HT-29 (cell line): ENCODE measurements at places on chromosomes 11 and 22. TPM values are rescaled to one million over a fixed set of nuclear protein-coding genes. Genes with fewer than 3 reads are reported as not detected.

DNA sequence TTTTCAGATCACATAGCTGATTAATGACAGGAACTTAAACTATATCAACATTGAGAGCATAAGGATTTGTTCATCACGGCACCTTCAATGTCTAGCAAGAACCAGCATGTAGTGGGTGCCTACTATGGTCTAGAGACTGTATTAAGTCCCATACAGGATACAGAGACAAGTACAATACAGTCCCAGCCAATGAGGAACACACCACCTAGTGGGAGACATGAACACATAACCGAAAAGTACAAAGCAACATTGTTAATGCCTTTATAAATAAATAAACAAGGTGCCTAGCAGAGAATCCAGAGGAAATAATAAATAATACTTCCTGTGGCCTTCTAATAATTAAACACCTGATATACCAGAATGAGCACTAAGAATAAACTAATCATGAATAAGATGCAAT is 87.7 kb upstream of the OPCML start:
- peak; percentile 43 for DNase-seq

DNA sequence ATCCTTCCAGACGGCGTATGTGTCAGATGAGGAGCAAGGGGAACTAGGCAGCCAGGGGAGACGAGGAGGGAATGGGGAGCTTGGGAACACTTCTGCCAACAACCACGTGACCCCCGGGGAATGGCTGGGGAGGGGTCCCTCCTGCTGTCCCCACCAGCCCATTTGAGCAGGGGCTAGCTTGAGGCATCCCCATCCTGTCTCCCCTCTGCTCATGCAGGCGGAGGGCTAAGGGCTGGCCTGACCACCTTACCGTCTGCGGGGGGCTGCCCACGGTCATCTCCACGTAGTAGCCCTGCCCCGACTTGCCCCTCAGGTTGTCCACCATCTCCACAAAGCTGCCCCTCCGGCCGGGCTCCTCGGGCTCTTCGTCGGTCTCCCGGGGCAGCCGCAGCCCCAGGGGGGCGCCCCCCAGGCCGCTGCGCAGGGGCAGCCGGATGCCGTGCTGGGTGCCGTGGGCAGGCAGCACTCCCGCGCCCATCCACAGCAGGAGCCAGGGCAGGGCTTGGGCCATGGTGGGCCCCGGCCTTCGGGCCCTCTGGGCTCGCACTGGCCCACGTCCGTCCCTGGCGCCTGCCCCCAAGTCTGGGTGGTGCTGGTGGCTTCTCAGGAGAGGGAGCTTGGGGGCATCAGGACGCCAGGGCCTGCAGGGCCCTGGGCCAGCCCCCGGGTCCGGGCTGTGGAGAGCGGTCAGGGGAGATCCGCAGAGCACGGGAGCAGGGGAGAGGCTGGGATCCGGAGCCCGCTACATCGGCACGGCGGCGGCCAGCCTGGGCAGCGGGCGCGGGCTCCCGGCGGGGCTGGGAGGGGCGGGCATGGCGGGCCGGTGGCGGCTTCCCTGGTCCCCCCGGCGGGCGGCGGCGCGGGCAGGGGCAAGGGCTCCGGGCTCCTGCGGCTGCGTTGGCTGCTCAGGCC is 515 bp downstream of the BACE1 start:
- DNase-seq = peak; percentile 16

DNA sequence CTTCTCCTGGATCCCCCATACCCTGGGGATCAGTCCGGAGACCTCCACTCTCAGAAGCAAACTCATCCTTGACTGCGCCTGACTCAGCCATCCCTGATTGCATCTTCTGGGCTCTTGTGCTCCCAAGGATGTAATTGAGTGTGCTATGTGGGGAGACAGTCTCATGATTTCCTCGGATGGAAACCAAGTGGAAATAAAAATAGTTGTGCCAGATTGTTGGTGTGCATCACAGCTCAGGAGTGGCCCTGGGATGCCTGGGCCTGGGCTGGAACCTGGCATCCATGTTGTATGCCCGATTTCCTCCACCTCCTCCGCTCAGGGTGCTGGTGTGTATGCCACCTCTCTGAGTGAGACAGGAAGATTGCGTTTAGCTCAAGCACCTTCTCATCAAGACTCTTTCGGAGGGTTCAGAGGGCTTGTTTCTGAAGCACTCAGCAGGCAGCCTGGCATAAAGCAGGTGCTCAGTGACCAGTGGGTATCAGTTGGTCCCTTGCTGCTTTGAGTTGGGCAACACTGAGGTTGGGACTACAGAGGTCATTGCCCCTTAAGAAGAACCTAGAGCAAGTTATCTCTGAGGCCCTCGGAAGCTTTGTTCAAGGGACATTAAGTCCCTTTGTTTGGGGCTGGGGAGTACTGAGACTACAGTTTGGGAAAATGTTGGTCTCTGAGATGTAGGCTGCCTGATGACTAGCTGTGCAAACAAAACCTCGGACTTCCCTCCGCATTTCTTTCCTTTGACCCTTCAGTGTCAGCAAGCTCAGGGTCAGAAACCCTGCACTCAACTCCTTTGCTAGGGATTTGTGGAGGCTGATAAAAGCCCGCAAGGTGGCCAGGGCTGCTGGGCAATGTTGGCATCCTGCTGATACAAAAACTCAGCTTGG is 24.8 kb upstream of the MICAL2 start:
- no peak for DNase-seq

GRCh38 chr11:44811841-44812448 is 85.2 kb downstream of the TSPAN18 start:
- no peak for DNase-seq

DNA sequence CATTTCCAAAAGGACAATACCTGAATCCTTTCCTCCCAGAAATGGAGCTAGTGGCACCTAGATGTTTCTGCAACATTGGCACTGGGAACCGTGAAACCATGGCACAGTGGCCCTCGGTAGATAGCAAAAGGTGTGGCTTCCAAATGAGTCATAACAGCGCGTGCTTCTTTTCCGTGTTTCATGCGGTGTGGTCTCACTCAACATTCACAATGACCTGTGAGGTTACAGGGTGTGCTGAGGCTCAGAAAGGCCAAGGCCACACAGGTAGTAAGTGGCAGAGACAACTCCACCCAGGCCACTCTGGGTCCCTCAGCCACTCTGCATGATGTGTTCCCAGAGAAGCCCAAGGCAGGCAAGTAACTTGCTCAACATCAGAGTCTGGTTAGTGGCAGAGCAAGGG is 67.4 kb downstream of the TP53I11 start:
- no peak for DNase-seq

DNA sequence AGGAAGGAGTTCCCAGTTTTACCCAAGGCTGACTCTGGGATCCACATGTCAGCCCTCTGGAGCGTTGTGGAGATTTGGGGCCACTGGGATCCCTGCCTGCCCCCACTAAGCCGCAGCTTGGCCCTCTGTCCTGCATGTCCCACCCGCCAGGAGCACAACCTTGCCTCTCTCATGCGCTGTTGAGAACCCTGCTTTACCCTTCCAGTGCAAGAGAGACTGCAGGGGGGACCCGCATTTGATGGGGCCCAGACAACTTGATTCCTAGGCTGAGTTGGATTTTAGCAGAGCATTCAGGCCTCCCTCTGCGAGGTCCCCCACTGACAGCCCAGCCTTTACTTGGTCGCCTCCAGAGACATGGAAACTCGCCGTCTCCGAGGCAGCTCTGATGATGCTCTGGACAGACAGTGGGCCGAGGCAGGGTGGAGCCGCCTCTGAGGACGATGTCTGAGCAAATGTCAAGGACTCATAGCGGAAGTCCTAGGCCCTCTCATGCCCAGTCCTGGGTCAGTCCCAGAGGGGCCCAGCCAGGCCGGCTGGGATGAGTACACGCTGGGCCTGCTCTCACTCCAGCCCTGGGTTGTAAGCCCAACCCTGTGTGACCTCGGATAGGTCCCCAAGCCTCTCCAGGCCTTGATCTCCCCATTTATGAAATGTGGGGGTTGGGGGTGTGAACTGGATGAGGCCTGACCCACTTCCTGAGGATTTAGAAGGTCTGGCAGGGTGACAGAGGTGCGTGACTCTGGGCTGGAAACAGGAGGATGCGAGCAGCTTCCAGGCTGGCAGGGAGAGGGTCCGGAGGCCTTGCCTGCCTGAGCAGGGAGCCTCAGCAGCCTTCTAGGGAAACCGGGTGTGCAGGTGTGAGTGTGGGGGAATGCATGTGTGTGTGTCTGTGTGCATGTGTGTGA is 630 bp downstream of the CD5 start:
- DNase-seq = no peak

GRCh38 chr11:120172054-120172911 is 34.4 kb upstream of the TRIM29 start:
- DNase-seq = peak; percentile 87

DMC1 gene
- total RNA-seq = not detected in 2 replicates

DNA sequence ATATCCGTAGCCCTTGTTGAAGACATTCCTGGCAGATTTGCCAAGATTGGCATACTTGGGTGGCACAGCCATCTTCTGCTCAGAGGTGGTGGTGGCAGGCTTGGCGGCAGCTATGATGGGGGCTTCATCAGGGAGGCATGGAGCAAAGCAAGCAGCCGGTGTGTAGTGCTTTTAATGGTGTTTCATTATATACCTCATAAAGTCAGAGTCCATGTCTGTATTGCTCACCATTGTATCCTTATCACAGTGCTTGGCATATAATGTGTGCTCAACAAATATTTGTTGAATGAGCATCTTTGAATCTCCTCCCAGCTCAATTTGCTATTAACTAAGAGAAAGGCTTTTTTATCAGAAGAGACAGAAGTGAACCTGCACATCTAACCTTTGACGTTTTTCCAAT is 7.8 kb upstream of the DNHD1 start:
- no peak for DNase-seq

OR52E4 gene
- not detected in 2 replicates for total RNA-seq

DNA sequence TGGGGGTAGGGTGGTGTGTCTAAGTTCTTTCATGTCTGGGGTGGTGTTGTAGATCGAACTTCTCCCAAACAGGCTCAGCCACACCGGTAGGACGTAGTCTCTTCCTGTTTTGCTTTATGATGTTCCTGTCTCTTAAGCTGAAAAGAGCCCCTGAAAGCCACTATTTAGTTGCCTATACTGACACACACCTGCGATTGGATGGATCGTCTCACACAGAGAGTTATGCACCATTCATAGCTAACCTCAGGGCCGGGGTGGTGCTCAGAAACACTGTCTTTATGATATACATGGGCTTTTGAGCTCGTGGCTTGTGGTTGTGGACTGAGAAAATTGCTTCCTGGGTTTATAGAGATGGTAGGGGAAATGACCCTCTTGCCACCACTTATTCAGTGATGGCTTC is 137.6 kb downstream of the TEAD1 start:
- DNase-seq = no peak
